AG04449 (cell line): ENCODE measurements at places on chromosomes 12 and 14.

DNA sequence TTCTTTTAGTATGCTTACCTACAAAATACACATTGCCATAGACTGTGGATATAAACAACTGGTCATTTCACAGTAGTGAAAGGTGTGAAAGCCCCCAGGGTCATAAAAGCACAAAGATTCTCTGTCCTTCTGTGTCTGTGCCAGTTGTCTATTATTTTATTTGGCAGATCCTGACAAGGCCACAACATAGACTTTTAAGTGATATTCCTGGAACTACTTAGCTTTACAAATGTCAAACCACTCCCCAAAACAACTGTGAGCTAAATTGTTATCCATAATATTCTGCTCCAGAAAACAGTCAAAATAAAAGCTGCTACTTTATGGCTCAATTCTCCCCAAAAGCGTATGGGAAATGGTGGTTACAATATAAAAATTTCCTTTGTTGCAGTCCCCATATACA lies 172.1 kb downstream of the SEC23A start:
- no peak for DNase-seq

- DNase-seq: no peak
Observed at GRCh38 chr12:92509156-92509738, 193.5 kb upstream of the PLEKHG7 start.

- no peak for DNase-seq
Observed at GRCh38 chr12:42097971-42098370, 46.7 kb downstream of the GXYLT1 start.

DNA sequence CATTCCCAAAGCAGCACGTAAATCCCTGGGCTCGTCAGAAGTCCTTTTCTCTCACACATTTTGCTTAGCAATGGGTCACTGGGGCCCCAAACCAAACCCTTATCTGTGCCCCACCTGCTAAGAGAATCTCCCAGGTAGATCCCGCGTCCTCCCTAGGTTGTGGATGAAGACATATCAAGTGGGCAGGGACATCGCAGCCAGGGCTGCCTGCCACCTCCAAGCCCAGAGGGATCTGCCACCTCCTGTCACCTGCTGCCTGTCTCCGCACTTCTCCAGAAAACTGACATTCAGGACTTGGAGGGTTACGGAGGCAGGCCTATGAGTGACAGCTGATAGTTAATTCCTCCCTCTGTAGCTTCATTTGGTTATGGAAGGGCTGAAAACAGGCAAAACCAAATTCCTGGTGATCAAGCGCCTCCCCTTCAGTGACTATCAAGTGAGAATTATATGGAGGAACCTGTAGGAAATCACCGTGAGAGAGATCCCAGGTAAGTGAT lies 19.5 kb downstream of the BCL11B start:
- DNase-seq: no peak

DNA sequence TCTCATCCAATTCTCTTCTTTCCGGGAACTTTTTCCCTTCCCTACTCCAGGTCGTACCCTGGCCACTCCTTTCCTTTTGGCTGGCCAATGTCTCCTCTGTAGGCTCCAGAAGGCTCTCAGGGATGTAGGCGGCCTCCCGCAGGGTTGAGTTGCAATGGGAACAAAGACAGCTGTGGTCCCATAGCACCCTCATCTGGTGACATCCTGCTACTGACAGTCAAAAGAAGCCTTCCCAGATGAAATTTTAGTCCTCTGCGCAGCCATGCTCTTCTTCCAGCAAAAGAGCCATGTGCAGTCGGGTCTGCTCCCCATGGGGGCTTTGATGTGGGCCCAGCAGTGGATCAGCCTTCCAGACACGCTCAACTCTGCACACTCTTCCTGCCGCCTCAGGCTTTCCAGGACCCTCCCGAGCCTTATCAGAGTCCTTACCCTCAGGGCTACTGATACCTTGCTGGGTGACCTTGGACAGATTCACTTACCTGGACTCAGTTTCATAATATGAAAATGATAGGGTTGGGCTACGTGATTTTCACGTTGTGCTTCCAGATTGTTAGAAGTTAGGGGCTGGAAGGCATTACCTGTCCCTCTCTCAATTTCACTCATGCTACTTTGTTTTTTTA lies 5.5 kb upstream of the CELA1 start:
- DNase-seq: no peak

DNA sequence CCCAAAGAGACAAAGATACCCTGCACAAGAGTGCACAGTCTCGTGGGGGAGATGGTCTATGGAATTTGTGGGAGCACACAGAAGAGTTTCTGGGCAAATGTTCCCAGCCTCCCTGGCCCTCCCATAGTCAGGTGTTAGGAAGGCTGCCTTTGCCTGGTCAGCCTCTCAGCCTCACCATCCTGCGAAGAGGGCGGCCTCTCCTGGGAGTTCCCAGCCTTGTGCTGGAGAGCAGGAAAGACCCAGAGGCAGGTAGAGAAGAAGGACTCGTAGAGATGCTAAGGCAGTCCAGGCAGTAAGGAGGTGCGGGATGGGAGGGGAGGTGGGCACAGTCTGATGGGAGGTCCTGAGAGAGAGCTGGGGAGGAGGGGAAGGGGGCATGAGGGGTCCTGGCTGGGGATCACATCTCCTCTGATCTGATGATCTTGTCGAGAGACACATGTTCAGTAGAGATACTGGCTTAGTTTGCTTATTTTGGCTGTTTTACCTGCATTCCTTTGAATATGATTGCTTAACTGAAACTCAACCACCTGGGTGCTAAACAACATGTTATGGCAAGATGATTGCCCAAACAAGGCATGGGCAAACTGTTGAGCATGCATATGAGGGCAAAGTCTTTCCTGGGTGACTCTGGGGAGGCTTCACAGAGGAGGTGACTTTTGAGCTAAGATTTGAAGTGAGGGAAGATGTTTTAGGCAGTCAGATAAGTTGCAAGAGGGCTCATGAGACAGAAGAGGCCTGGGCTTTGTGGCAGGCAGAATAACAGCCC lies 10.5 kb downstream of the SERPINA6 start:
- no peak for DNase-seq
